ENCODE measurements at places on chromosomes 12 and 14. TPM values are rescaled to one million over a fixed set of nuclear protein-coding genes. Genes with fewer than 3 reads are reported as not detected.

The DPPA3 gene
- not detected for total RNA-seq

The DBX2 gene
- total RNA-seq, result not detected

The RPL10L gene
- not detected for total RNA-seq

The PRIMA1 gene
- 1.2 TPM for total RNA-seq

The IRAK3 gene
- 34.1 TPM for total RNA-seq

The TMEM19 gene
- 9.4 TPM for total RNA-seq

The SLC6A12 gene
- total RNA-seq, result not detected

The CLEC7A gene
- 9.4 TPM for total RNA-seq

The CLEC1A gene
- total RNA-seq, result not detected

The CIDEB gene
- 10.4 TPM for total RNA-seq

The COA8 gene
- total RNA-seq, result 9.0 TPM

The FBXO21 gene
- 43.5 TPM for total RNA-seq

The KLRD1 gene
- total RNA-seq, result 15.4 TPM

The DDN gene
- total RNA-seq, result not detected

The C12orf50 gene
- not detected for total RNA-seq

The NOXRED1 gene
- not detected for total RNA-seq

The SMIM41 gene
- total RNA-seq, result not detected

The TAS2R7 gene
- not detected for total RNA-seq

The MIP gene
- not detected for total RNA-seq

The PRR4 gene
- 334 TPM for total RNA-seq

The TEX52 gene
- total RNA-seq, result not detected

The KLRB1 gene
- not detected for total RNA-seq

The NYNRIN gene
- 15.6 TPM for total RNA-seq

The WNT1 gene
- not detected for total RNA-seq

The P2RX2 gene
- total RNA-seq, result not detected

The SLC4A8 gene
- total RNA-seq, result 0.45 TPM

The C14orf180 gene
- 3.8 TPM for total RNA-seq

The HOTAIR gene
- not detected for total RNA-seq

The SLC7A8 gene
- total RNA-seq, result 1.2 TPM

The KIAA0586 gene
- total RNA-seq, result 15.4 TPM

The IL26 gene
- total RNA-seq, result not detected

The RERG gene
- total RNA-seq, result not detected

The CAPZA3 gene
- total RNA-seq, result not detected

The ST8SIA1 gene
- total RNA-seq, result 1.7 TPM

The PLEKHD1 gene
- 0.55 TPM for total RNA-seq

The CLEC1B gene
- not detected for total RNA-seq

All from stomach (tissue), 19 donors.